NCI-H1417 treated with DMSO at 0.1 percent for 48 hours (cell line): ENCODE measurements at places on chromosomes 16 and 17.

GRCh38 chr16:47943235-47943634 is 212.6 kb downstream of the ABCC12 start:
- no peak for DNase-seq

- DNase-seq: peak; percentile 51
These were observed 19.4 kb downstream of the CEP295NL start for GRCh38 chr17:78883533-78884131.

GRCh38 chr16:2142942-2143877 is 5.2 kb upstream of the RAB26 start:
- DNase-seq: no peak

- DNase-seq: no peak
These were observed 11.7 kb downstream of the GCGR start for GRCh38 chr17:81815646-81815986.

GRCh38 chr17:54971147-54971546 is 2.6 kb downstream of the STXBP4 start:
- no peak for DNase-seq

DNA sequence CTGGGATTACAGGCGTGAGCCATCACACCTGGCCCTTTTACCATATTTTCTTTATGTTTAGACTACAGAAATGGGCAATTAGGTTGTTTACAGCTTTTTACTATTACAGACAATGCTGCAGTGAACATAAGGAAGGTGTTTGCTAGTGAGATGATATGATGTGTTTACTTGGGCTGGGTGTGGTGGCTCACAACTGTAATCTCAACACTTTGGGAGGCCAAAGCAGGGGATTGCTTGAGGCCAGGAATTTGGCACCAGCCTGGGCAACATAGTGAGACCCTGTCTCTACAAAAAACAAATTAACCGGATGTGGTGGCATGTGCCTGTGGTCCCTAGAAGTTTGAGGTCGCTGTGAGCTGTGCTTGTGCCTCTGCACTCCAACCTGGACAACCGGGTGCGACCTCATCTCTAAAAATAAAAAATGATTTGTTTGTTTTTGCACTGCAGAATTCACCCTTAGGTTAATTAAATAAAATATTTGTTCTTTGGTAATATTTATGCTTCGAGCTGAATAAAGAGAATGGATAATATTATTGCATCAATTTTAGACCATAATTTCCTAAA is 15.0 kb downstream of the PAFAH1B1 start:
- no peak for DNase-seq

GRCh38 chr17:80008383-80008840 is 27.3 kb downstream of the TBC1D16 start:
- peak; percentile 45 for DNase-seq

DNA sequence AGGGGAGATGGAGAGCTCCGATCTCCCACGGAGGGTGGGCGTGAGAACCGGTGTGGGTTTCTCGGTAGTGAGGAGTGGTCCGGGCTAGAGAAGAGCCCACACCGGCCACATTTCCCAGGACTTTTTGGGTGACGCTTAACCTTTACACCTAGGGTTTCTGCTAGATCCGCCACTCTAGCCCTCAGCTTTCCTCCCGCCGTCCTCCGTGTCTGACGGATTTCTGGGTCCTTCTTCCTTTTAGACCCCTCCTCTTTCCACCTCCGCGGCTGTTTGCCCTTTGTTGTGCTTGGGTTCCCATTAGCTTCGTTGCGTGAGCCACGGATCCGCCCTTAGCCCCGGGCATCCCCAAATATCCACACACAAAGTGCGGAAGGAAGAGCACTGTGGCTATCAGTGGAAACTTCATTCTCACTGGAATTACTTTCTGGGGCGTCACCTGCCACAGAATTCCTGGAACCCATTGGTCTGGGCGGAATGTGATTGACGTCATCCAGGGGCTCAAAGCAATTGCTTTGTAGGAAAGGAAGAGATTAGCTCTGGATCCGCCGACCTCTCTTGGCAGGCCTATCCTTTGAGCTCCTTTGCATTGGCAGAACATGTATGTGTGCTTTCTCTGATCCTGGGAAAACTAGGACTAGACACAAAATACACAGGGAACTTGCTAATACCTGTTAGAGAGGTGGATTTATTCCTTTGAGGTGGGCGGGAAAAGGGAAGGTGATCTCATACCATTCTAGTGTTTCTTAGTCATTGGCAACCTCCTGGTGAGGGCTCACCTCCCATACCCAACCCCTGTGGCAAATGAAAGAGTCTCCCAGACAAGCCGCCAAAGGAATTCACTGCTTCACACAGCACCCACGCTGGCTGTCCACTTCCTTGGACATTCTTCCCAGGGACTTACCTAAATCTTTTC is 654 bp downstream of the TNFAIP1 start:
- no peak for DNase-seq

DNA sequence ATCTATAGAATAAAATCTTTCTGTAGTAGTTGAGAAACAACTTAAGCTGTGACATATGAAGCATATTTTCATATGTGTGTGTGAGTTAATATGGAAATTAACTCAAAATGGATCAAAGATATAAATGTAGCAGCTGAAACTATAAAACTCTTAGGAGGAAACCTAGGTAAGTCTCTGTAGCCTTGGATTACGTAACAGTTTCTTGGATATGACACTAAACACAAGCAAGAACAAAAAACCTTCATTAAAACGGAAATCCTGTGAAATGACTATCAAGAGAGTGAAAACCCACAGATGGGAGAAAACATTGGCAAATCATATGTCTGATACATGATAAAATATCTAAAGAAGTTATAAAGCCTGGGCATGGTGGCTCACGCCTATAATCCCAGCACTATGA is 104.4 kb downstream of the VPS53 start:
- no peak for DNase-seq

- no peak for DNase-seq
These were observed 59.4 kb downstream of the NUP93 start for GRCh38 chr16:56789360-56789759.

GRCh38 chr16:82031116-82032084 is 3.7 kb upstream of the HSD17B2 start:
- DNase-seq: no peak

DNA sequence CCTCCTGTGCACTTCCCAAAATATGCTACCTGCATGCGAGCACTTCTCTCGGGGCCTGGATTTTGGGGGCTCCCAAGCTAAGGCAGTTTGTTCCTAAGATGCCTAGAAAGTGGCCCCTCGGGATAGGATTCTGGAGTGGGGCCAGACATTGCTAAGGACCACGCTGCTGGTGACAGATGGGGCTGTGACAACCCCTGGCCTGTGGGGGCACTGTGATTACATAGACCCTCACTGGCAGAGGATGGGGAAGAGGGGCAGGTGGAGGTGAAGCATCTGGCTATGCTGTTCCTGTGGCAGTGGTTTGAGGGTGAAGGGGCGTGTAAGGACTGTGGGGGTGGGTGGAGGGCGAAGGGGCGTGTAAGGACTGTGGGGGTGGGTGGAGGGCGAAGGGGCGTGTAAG is 128.4 kb downstream of the ENGASE start:
- no peak for DNase-seq

- no peak for DNase-seq
These were observed 6.0 kb upstream of the RPH3AL start for GRCh38 chr17:358491-359151.

GRCh38 chr17:78072961-78073360 is 55.6 kb downstream of the TMC6 start:
- DNase-seq: no peak

DNA sequence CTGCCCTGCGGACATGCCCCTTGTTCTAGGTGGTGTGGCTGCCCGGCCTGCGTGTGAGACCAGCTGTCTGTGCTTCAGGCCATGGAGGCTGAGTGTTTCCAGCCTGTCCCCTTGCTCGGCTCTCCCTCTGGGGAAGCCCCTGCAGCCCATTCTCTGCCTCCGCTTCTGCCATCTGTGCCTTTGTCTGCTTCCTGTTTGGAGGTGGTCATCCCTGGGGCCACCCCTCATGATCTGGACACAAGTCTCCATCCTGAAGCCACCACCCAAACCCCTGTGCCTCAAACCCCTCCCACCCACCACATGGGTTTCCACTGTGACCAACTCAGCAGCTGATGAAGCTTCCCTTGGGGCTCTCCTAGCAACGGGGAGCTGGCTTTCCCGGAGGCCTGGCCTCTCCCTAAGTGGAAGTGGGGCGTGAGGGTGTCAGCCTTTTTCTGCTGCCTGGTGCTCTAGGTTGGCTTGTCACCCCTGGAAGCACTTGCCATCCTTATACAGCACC is 184.9 kb downstream of the SEC14L1 start:
- DNase-seq: no peak

GRCh38 chr17:5819396-5819795 is 235.1 kb upstream of the NLRP1 start:
- DNase-seq: no peak

DNA sequence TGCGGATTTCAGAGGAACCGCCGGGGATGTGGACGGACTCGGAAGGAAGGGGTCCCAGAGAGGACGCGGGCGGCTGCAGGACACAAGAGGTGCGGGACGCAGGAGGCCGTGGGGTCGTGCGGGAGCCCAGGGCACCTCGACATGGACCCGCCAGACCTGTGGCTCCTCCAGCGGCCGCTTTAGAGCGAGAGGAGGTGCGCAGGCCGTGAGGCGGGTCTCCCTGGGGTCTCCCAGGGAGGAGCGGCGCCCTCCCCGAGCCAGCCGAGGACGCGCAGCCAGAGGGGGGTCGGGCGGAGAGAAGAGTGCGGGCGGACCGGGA is 6.8 kb upstream of the FLYWCH1 start:
- DNase-seq: no peak

DNA sequence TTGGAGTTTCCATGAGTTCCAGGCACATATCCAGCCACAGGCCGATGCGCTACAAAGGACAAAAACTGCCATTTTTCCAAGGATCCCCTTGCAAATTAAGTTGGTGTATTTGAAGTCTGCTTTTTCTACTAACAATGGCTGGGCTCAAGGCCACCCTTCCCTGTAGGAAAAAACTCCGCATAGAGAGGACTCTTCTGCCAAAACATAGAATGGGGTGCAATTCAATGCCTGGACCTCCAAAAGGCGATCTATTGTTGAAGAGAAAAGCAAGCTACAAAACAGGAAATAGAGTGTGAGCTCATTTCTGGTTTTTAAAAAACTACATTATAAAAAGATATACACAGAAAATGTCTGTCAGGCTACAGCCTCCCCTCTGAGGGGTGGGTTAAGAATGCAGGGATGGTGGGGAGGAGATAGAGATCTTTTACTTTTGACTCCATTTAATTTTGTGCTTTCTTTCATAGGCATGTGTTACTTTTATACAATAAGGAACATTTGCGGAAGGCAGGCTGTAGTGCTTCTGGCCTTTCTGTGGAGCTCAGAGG is 22.9 kb upstream of the PRSS54 start:
- no peak for DNase-seq

GRCh38 chr17:63699638-63700527 is at the start of gene LIMD2:
LIMD2 (minus strand) TSS chr17:63700125; CDS start chr17:63699298, 827 bp downstream.
- no peak for DNase-seq

DNA sequence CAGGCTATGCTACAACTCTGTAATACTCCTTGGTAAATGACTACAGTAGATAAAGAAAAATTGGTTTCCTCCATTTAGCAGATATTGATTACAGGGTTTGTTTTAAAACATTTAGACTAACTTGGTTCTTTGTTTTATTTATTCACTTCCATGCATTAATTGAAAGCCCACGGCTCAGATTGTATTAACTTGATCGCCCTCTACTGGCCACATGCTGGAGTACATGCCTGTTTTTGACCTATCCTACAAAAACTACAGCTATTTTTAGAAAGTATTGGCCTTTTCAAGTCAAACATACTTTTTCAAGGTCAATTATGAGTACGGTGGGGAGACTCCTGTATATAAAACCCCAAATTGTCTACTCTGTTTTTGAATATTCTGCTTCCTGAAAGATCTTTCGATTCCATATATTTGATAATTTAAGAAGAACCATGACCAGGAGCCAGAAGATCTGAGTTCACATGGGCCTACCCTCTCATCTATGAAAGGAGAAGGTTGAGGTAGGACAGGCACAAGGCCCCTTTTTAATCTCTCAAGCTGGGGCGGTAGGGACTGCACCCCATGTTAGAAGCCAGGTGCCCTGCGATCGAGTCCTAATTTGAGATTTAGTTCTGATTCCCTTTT is 51.8 kb downstream of the CA10 start:
- no peak for DNase-seq

DNA sequence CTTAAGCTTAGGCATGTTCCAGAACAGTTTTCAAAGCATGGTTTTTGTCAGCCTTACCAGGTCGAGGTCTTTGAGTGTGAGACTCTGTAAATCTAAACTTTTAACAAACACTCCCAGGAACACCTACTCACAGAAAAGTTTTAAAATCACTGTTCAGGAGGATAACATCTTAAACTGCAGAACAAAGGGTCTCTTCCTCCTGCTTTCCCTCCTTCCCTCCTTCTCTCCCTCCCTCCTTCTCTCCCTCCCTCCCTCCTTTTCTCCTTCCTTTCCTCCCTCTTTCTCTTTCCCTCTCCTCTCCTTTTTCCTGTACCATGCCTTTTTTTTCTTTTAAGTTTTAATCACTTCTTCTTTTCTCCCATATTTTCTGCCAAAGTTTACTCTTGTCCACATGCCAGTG is 153.5 kb upstream of the MAF start:
- DNase-seq: no peak

DNA sequence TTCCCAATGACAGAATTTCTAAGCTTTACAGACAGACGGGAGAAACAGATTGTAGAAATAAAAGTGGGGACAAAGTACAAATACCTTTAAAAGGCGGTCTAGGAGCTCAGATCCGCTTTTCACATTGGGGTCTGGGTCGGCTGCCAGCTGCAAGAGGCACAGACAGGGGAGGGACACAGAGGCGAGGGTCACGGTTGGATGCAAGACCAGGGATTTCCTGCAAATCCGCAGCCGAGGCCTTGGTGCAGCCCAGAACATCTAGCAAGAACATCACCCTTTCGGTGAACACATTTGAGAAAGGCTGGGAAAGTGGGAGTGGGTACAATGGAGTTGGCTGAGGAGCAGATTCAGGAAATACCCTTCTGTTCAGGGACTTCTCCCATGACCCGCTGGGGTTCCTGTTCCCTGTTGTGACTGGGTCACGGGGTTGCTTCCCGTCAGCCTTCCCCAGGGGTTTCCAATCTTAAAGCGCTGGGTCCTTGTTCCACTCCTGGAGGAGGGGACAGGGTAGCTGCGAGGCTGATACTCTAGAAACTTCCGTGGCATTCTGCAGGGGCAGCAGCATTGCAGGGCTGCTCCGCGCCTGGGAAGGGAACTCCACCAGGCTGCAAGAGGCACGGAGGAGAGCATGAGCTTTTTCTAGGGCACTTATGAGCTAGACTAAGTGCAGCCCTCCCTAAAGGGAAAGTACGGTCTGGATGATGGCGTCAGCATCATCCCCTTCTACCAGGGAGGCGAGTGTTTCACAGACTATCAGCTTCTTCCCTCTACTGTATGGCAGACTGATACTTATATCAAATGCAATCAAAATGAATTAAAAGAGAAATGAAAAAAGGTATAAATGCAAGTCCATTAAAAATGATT is 16.0 kb downstream of the VAC14 start:
- DNase-seq: no peak

GRCh38 chr16:27595475-27595874 is 45.5 kb downstream of the KATNIP start:
- no peak for DNase-seq
